ENCODE measurements at places on chromosomes 16 and 17.

DNA sequence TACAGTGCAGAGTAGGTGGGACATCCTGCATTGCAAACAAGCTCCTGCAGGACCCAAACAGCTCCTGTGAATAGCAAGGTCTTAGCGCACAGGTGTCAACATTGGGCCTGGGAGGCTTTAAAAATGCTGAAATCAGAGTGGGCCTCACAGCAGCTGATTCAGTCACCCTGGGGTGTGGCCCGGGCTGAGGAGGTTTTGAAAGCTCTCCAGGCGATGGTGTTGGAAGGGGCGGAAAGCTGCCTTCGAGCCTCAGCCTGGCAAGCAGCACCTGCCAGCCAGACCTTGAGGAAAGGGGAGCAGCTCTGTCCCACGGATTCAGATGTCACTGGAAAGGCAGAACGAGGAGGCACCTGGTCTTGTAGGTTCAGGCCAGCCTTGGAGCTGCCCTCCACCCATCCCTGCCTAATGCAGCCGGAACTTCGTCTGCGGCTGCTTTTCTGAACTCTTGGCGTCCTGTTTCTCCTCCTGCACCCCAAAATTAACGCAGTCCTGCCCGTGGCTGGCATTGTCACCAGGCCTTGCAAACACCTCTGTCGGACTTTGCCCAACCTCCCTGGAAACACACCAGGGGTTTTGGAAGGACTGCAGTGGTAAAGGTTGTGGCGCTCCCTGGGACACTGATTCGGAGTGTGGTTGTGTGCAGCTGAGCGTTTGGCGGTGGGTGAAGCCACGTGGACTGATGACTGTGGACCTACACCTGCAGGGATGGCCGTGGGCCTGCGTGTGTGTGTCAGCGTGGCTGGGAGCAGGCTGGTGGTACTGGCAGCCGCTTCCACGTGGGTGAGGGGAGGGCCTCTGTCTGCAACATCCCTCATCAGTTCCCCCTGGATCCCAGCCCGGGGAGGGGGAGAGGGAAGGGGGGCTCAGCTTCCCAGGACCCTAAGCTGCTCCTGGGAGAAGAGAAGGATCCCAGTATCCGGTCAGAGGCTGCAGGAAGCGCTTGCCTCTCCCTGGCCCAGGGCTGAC, 3.4 kb downstream of the NECAB2 start:
- DNase-seq, result no peak

- DNase-seq, result peak; percentile 21
Measured at GRCh38 chr17:30372755-30373154, 6.0 kb upstream of the CPD start.

DNA sequence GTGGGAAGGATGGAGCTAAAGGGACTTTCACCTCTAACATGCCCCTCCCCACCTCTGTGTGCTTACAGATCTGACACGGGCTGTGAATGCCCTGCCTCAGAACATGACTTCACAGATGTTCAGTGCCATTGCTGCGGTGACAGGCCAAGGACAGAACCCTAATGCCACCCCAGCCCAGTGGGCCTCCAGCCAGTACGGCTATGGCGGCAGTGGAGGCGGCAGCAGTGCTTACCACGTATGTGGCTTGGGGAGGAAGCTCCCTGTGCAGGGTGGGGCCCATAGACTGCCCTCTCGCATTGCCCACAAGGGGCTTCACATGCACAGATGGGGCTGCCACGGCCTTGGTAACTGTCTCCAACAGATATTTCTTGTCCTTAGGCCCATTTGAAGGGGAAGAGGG, 11.4 kb downstream of the PROCA1 start:
- DNase-seq, result no peak

DNA sequence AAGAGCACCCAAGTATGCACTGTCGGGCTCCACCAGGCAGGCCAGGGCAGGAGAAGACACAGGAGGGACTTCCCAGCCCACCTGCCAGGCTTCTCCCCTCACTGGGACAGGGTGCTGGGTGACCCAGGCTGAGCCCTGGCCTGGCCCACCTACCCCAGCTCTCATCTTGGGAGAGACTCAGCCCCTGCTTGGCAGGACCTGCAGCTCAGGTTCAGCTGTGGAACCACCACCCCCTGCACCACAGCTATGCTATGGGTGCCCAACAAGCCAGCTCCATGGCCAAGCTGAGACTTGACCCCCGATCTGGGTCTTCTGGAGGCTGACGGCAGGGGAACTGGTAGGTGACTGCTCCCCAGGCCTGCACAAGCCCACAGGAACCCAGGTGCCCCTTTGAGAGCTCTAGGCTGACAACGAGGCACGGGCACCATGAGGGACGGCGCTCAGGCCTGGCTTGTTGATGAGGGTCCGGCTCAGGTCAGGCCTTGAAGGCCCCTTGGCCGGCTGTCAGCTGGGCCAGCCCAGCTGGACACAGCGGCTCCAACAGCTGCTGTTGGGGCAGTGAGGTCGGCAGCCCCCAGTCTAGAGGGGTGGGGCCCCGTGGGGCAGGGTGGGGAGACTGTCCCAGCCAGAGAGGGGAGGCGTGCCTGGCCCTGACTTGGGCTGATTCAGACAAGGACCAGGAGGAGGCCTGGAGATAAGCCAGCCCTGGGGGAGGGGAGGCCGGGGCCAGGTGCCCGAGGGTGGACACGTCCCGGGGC, 4.6 kb downstream of the RPUSD1 start:
- DNase-seq, result no peak

DNA sequence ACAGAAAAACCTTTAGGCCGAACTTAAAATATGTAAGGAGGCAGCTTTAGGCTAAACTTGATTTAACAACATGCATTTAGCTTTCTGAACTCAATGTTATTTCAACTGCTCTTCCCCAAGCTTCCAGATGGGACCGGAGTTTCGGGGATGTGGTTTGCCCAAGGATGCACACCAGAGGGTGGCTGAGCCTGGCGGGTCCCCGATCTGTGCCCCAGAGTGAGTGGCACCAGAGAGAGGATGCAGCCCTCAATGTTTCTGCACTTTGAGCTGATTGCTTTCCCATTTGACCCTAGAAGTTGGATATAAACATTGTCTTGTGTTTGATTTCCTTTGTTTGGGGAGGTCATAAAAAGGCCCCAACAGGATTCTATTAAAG, 348.0 kb upstream of the TNRC6C start:
- no peak for DNase-seq

GRCh38 chr17:9290226-9290613, 268.9 kb downstream of the NTN1 start:
- no peak for DNase-seq

DNA sequence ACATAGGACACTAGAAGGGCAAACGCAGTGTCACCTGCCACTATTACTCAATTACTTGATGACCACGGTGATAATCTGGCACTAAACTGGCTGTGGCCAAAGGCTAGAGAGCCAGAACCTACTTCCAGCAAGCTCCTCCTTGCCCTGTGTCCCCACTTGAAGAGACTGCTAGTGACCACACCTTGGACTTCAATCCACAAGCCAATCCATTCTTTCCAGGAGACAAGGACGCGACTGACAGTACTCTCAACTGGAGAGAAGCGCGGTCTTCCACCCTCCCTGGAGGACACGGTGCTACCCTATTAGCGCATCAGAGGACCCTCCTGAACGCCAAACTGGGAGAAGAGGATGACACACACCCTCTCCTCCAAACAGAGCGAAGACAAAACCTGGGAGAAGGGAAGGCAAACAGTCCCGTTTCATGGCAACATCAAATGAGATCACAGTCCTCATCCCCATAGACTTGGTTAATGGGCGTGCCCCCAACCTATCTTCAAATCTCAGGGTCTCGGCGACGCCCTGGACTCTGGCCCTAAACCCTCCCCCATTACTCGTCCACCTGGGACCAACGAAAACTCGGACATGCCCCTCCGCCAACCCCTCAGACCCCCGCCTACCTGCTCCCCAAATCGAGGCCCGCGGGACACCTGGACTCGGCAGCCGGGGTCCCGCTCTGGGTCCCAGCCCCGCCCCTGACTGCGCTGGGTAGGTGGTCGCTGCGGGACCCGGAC, 508 bp downstream of the FLCN start:
- peak; percentile 2 for DNase-seq

DNA sequence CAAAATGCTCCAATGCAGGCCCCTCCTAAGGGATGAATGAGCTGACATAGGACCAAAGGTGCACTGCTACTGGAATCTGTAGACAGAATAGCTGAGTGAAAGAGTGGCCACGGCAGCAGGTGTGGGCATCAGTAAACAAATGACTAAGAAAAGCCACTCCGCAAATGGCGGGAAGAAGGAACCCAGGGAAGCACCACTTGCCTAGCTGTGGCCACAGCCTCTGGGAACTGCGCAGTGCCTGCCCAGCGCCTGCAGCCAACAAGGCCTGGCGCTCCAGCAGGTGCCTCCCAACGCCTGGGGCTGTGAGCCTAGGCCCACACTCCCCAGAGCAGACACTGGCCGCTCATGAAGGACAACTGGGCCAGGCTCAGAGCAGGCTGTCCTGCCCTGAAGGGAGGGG, 11.8 kb downstream of the PEMT start:
- DNase-seq, result no peak

DNA sequence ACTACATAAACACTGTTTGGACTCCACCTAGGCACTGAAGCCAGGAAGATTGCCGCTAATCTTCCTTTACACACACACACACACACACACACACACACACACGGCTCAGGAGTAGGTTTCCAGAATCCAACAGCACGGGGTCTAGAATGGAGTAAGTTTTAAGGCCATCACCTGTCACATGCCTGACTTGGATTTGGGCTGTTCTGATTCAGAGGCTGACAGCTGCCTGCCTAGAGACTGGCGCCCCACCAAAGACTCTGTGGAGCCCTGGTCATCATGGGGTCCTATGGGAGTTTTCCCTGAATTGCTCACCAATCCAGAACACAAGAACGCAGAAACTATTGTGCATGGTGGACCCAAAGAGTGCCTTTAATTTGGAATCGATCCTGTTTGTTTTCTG, 10.9 kb downstream of the CDRT4 start:
- no peak for DNase-seq

DNA sequence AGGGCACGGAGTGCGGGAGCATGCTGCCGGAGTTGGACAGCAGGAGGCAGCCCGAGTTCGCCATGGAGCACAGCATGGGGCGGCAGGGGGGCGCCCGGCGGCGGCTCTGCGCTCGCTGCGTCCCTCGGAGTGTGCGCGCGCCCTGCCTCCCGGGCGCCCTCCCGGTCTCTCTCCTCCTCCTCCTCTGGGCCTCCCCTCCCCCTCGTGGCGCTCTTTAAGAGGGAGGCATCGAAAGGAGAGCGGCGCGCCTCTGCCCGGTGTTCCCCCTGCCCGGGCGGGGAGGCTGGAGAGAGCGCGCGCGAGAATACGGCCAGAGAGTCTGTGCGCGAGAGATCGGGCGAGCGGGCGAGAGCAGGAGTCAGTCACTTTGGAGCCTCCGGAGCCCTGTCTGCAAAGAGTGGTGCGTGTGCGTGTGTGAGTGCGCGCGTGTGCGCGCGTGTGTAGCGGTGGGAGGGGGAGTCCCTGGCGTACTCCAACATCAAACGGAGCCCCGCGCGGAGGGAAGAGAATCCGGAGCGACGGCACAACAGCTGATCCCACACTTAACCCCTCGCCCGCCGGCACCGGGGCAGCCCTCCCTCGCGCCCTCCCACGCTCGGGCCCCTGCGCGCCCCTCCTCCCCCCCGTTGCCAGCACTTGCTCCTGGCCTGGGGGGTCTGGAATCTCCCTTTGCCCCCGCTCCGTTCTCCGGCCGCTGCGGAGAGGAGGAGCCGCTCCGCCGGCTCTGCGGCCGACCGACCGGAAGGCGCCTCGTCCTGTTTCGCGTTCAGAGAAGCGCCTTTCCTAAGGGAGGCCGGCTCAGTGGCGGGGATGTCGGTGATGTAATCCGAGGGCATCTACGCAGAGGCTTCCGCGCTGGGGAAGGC, 108.9 kb downstream of the ENGASE start:
- no peak for DNase-seq

DNA sequence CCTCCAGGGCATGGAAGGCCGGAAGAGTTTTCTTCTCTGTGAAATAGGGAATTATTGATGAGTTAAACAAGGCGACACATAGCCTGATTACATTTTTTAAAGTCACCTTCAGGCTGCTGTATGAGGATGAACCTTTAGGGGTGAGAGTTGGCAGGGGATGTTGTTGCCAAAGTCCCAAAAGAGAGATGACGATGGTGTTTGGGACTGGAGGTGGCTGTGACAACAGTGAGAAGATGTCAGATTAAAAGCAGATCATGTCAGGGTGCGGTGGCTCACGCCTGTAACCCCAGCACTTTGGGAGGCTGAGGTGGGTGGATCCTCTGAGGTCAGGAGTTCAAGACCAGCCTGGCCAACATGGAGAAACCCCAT, 16.8 kb upstream of the ASGR2 start:
- DNase-seq, result no peak

- DNase-seq, result no peak
Measured at GRCh38 chr17:2120586-2121335, 65.9 kb downstream of the HIC1 start.

DNA sequence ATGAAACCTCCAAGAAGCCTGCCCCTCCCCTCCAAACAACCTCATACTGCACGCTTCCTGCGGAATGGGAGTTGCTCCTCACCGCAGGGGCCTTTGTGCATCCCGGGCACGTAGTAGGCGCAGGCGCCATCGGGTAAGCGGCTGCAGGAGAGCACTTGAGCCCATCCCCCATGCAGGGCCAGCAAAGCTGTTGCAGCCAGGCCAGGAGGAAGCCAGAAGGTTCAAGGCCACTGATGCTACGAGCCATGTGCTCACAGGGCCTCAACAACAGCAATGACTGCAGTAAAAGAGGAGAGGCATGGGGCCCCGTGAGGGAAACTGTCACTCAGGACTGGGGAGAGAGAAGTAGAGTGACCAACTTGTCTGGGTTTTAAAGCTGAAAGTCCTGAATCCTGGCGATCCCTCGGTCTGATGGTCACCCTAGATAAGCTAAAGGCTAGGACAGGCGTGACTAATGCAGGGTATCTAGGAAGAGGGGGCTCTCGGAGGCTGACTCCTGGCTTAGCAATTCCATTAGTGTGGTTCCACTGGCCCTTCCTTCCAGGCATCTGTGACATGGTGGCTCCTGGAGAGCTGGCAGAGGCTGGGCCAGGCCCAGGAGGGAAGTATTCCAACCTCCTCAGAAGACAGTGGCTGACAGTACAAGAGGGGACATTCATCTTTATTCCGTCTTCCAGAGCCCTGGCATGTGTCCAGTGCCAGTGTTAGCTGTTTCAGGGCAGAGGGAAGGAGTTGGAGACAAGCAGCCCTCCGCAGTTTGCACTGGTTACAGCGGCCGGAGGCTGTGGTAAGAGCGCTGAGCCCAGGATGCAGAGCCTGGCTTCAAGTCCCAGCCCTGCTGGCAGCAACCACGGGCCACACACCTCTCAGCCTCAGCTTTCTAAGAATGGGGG, 20.8 kb downstream of the GOSR2 start:
- DNase-seq, result no peak
